ENCODE measurements at places on chromosomes 3 and 15. TPM values are rescaled to one million over a fixed set of nuclear protein-coding genes. Genes with fewer than 3 reads are reported as not detected.

Gene GOLGA8N
- 11.1 TPM for total RNA-seq

Gene CLDN16
- total RNA-seq: not detected

- DNase-seq: no peak
These were observed 3.0 kb upstream of the TFDP2 start for GRCh38 chr3:142152384-142152783.

GRCh38 chr3:16801698-16802097 is 83.1 kb upstream of the PLCL2 start:
- DNase-seq: no peak

DNA sequence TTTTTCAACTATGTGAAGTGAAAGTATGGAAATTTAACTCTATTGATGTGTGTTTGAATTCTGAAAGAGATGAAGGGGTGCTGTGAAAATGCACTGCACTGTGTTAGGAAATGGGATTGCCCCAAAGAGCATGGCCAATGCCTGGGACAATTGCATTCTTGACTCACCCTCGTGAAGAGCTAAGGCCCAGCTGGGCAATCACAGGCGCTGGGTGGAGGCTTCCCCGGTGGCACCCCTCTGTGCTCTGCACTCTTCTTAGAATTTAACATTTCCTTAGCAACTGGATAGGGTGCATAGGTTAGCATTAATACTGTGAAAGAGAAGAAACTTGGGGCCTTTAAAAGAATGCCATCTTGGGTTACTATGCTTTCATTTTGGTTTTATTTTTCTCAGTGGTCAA is 179.9 kb upstream of the GOLIM4 start:
- no peak for DNase-seq

- DNase-seq: no peak
These were observed 21.2 kb downstream of the GABRA5 start for GRCh38 chr15:26887926-26888666.

DNA sequence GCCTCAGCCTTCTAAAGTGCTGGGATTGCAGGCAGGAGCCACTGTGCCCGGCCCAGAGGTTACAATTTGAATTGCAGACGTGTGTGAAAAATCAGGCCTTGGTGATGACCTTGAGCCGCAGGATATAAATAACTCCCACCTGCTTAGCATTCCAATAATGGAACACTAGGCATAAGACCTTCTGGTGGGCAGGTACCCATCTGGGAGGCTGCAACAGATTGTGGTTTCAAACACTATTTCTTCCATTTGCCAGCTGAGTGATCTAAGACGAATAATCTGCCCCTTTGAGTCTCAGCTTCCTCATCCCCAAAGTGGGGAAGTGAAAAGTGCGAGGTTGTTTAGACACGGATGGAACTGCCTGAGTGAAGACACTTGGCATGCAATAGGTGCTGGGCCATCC is 47.7 kb upstream of the HERC1 start:
- no peak for DNase-seq

DNA sequence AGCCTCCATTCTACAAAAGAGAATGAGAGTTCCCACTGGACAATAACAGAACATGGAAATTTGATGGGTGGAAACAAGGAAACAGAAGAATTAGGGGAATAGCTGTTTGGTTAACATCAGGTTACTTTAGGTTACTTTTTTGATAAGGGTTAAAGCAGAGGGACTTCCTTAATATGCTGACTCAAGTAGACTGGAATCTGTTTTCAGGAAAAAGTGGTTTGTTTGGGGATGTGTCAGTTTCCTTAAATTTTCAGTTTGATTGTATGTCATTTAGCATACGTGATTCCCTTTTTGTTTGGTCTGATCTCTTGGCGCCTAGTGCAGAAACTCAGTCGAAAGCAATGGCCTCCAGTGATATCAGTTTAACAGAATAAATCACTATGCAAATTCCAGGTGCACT is 411.8 kb upstream of the GRM7 start:
- DNase-seq: no peak

Measured in cardiac septum (tissue), 1 donor.